ENCODE measurements at places on chromosomes 2 and 18.

DNA sequence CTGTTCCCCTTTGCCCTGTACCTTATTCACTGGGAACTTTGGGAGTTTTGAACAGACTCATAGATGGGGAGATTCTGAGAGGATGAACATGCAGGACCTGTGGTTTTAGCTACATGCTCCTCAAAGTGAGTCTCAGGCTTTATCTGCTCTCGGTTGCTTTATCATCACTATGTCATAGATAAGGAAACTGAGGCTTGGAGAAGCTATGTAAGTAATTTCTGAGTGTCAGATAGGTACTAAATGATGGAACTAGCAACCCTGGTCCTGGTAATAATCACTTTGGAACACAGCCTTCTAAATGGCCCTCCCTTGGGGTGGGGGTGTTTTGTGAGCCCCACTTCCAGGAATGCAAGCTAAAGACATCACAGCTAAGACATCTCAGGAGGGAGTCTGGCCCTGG is 186.2 kb upstream of the MEX3C start:
- DNase-seq: no peak

DNA sequence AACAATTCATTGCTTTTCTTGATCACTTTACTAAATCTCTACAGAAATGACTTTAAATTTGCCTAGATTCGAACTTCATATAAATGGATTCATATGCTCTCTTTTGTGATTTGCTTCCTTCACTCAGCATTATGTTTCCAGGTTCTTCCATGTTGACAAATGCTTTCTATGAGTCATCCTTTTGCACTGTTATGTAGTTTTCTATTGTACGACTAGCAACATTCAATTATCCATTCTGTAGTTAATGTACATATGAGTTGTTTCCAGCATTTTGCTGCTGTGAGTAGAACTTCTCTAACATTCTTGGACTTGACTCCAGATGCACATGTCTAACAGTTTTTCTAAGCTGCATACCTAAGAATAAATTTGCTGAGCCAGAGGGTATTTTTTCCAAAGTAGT is 66.5 kb upstream of the NEUROD1 start:
- no peak for DNase-seq

GRCh38 chr18:21686282-21687105 is 18.1 kb downstream of the ABHD3 start:
- DNase-seq: no peak

GRCh38 chr2:233346930-233347329 is 7.4 kb upstream of the DGKD start:
- no peak for DNase-seq

DNA sequence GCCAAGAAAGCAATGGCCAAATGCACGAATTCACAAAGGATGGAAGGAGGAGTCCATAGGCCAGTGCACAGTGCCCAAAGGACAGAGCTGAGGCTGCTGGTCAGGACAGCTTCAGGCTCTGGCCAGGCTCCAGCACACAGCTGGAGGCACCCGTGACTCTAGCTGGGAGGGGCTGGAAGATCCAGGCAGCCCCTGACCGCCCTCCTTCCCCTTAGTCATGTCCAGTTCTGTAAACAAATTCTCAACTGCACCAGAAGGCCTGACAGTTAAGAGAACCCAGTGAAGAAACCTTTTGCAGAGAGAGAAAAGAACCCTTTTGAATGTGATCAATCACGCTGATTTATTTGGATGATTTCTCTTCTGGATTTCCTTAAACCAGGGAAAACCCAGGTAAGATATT is 7.7 kb upstream of the YWHAQ start:
- DNase-seq: peak; percentile 91

- no peak for DNase-seq
Measured at GRCh38 chr2:68791914-68792313, 57.3 kb downstream of the ARHGAP25 start.

DNA sequence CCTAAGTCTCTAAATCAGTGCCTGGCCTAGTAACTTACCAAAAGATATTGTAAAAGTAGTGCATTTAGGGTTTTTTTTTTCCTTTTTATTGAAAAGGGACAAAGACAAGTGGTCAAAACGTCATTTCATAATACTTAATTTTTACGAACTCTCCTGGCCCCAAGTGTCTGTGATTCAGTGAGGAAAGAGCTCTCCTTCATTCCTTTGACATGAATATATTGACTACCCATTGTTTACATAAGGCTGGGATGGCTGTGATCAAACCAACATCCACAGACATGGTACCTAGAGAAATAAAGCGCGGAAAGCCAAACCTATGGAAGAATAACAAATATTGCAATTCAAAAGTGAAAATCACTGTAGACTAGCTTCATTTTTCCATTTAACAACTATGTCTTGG is 198.4 kb downstream of the BABAM2 start:
- peak; percentile 41 for DNase-seq

GRCh38 chr2:241511091-241511741 is 2.8 kb upstream of the STK25 start:
- no peak for DNase-seq

GRCh38 chr18:961644-962355 is 57.1 kb downstream of the ADCYAP1 start:
- DNase-seq: peak; percentile 45

DNA sequence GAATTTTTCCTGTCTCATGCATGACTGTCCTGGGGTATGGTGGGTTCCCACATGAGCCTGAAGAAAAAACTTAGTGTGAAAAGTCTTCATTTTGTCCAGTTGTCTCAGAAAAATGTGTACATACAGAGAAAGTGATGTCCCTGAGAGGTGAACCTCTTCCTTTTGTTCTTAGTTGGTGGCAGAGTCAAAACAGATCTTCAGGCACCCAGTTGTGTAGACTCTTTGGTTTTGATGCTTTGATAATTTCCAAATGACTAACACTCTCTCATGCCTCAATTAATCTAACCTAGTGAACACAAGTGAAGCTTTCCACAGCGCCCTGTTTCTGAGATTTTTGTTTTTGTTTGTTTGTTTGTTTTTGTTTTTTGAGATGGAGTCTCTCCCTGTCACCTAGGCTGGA is 273.5 kb downstream of the PIK3C3 start:
- DNase-seq: no peak

DNA sequence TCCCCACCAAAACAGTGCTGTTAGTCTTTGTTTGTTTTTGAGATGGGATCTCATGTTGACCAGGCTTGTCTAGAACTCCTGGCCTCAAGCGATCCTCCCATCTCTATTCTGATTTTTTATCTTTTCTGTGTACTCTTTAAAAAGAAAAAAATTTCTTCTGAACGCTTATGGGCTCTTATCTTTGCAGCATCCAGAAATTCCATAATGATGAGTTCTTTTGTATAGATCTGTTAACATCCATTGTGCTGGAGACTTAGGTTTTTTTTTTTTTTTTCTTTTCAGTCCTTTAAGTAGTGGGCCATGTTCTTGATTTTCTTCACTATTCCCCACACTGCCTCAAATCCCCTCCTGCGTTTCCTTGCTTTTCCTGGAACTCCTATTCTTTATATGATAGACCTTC is 31.0 kb downstream of the RBBP8 start:
- no peak for DNase-seq

DNA sequence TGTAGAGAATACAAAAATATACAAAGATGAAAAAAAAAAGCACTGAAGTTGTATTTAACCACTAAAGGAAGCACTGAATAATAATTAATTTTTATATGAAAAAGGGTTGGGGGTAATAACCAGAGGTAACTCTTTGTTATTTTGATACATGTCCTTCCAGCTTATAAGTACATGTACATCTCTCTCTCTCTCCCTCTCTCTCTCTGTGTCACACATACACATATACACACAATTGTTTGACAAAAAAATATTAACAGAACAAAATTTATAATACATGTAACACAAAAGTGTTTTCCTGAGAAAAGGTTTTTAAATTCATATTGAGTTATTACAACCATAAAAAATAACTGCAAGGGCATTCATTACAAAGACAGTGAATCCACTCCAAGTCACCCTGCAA is 4.6 kb downstream of the WIPF1 start:
- DNase-seq: no peak

GRCh38 chr2:30670453-30670852 is 136.8 kb downstream of the CAPN13 start:
- no peak for DNase-seq

DNA sequence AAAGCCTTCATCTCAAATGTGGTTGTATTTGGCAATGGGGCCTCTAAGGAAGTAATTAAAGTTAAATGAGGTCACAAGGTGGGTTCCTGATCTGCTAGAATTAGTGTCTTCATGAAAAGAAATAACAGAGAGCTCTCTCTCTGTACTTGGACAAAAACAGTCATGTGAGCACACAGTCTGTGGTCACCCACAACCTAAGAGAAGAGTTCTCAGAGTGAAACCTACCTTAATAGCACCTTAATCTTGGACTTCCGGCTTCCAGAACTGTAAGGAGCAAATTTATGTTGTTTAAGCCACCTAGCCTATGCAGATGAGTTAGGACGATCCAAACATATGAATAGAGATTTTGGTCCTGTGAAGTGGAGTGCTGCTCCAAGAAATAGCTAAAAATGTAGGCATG is 758.9 kb downstream of the LRRTM4 start:
- no peak for DNase-seq

- no peak for DNase-seq
Measured at GRCh38 chr2:208548700-208549099, 142.1 kb downstream of the PTH2R start.

GRCh38 chr18:60722742-60723141 is 350.2 kb upstream of the MC4R start:
- DNase-seq: no peak

- no peak for DNase-seq
Measured at GRCh38 chr2:140624200-140624599, 1506.6 kb downstream of the LRP1B start.

DNA sequence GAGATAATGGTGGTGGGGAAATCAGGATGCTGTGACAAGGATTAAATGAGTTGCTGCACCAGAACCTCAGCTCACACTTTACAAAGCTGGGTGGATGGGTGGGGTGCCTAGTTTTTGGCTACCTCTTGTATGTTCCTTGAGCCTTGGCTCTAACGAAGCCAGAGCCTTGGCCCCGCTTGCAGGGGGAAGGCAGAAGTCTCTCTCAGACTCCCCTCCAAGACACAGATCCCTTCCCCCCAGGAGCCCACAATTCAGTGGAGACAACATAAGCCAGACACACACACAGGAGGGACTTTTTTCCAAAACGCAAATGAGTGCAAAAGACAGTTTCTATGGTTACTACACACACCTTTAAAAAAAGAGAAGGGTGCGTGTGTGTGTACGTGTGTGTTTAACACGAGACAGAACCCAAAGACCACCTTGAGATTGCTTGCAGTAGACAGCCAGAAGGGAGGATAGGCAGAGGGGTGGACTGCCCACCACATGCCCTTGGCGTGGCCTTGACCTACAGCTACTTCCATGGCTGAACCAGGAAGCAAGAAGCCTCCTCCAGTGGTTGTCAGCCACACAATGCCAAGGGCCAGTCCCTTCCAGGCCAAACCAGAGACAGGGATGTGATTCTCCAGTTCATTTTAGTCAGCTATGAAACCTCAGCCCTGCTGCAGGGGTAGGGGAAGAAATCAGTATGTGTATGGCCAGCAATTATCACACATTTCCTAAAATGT is 70.3 kb downstream of the BCL2L11 start:
- DNase-seq: no peak

DNA sequence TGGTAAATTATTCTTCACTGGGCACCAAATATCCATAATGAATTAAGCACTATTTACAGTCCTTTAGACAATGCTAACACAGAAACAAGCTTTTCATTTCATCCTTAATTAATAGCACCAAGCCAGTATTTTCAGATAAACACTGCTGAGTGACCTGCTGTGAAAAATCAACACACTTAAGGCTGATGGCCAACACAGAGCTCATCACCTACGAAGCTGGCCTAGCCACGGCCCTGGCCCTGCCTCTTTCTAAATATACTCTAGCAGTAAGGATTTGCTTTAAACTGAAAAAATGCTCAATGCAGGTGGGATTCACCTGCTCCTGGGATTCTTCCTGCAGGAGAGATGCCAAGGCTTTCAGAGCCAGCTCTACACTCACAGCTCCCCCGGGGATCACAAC is 18.4 kb downstream of the CYB5A start:
- no peak for DNase-seq

DNA sequence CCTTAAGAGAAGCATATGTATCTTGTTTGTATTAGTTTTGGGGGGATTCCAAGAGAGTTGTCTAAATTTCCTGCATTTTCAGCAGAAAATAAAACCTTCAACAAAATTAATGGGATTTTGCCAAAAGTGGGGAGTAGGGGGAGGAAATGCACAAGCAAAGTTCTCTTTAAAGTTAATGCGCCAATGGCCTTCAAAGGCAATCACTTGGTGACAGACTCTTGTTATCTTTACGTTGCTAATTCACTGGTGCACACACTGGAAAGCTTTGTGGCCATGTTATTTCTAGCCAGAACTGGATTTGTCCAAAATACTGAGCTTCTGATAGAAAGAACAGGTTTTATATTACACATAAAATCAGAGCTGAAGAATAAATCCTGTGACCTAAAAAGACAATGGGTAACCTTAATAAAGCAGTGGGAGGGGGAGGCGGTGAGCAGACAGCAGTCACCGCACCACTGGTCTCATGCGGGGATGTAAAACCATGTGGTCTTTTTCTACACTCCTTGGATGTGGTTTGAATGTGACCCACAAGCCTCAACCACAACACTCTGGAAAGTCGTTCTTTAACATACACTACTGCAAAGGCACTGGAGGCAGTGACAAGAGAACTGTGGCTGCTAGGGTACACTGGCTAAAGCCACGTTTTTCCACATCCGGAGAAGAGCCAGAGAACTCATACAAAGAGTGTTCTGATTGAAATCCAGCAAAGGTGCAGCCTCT is 176.9 kb upstream of the SMAD7 start:
- no peak for DNase-seq

DNA sequence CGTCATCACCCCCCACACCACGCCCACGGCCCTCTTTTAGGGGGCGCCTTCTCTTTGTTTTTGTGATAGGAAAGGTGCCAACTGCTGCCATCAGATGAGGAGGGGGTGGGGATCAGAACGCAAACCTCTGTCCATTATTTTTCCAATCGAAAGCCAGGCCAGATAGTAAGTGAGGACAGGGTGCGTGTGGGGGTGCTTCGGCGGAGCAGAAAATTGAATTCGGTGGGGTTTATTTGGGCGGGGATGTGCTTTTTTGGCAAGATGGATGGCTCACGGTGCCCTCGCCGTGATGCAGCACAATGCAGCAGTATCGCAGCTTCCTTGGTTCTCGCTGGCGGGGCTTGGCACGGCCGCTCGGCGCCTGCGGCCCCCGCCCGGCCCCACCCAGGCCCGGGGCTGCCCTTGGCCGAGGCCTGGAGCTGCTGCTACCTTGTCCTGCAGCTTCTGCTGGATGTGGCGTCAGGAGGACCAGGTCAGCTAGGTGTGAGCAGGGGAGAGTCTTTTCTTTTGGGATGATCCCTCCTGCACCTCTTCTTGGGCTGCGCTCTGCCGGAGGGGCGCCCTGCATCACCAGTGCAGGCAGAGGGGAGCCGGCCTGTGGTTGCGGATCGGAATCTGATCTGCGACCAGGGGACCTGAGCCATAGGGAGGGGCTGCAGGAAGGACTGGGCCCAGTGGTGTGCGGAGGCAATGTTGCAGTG is 1.3 kb downstream of the SPTBN1 start:
- peak; percentile 58 for DNase-seq

- DNase-seq: no peak
Measured at GRCh38 chr2:241224018-241224850, 35.8 kb downstream of the ANO7 start.
